CD8-positive, alpha-beta T cell (primary cell): ENCODE measurements at places on chromosomes 2 and 18. TPM values are rescaled to one million over a fixed set of nuclear protein-coding genes. Genes with fewer than 3 reads are reported as not detected.
A peak's percentile ranks its signal among the peaks of the same experiment; 100 is the strongest.

DNA sequence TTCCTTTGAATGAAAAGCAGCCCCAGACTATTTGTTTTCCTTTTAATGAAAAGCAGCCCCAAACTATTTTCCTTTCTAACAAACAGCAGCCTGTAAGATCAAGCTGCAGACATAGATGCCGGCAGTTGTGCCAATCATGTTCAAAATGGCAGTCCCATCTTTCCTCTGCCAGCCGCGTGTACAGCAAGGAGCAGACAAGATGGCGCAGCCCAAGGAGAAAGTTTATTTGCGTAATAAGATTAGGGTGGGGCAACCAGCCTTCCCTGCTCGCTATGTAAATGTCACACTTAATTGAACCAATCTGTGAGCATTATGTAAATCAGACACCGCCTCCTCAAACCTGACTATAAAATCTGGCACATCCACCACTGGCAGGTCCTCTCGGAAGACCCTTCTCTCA lies 226.0 kb downstream of the TGIF1 start:
- DNase-seq = no peak

GRCh38 chr2:100268986-100269385 lies 53.3 kb downstream of the LONRF2 start:
- DNase-seq = no peak

GRCh38 chr2:84297155-84297554 lies 161.9 kb downstream of the SUCLG1 start:
- no peak for DNase-seq

The GALNT13 gene
- 0.52 TPM for total RNA-seq

DNA sequence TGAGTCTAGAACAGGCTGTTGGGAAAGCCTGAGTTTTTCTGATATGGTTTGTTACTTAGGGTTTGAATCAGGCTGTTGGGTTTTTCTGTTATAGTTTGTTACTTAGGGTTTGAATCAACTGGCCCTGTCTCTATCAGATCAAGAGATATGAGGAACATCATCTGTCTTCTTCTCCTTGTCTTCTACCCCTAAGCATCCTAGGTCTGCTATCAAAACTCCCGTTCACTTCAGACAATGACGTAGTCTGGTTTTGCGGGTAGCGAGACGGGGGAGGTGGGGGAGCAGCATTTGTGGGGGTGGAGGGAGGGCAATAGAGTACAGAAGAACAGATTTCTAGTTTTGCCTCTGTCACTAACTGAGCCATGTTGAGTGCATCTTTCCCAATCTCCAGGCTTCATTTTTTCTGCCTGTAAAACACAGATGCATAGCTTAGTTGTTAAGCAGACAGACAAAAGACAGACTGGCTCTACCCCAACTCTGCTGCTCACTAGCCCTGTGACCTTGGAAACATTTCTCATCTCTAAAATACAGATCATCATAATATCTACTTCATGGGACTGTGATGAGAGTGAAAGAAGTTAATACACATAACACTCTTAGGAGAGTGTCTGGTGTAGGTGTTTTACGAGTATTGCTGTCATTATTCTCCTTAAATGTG lies 9.1 kb downstream of the TNP1 start:
- DNase-seq = peak; percentile 35

GRCh38 chr2:53848062-53848461 lies 11.7 kb downstream of the GPR75 start:
- no peak for DNase-seq

The MREG gene
- total RNA-seq = 3.6 TPM

DNA sequence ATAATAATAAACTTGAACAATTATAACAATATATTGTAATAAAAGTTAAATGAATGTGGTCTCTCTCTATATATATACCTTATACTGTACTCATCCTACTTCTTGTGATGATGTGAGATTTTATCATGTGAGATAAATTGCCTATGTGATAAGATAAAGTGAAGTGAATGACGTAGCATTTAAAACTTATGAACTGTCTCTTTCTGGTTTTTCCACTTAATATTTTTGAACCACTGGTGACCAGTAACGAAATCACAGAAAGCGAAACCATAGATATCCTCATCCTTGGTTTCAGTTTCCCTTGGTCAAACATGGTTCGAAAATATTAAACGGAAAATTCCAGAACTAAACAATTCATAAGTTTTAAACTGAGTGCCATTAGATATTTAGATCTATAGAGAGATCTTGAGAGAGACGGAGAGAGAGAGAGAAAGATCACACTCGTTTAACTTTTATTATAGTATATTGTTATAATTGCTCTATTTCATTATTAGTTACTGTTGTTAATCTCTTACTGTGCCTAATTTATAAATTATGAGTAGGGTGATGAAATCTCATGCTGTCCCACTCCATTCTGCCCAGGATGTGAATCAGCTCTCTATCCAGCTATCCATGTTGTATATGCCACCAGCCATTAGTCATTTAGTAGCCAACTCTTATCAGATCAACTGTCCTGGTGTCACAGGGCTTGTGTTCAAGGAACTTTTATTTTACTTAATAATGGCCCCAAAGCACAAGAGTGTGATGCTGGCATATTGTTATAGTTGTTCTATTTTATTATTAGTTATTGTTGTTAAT lies 156.8 kb downstream of the THADA start:
- no peak for DNase-seq

DNA sequence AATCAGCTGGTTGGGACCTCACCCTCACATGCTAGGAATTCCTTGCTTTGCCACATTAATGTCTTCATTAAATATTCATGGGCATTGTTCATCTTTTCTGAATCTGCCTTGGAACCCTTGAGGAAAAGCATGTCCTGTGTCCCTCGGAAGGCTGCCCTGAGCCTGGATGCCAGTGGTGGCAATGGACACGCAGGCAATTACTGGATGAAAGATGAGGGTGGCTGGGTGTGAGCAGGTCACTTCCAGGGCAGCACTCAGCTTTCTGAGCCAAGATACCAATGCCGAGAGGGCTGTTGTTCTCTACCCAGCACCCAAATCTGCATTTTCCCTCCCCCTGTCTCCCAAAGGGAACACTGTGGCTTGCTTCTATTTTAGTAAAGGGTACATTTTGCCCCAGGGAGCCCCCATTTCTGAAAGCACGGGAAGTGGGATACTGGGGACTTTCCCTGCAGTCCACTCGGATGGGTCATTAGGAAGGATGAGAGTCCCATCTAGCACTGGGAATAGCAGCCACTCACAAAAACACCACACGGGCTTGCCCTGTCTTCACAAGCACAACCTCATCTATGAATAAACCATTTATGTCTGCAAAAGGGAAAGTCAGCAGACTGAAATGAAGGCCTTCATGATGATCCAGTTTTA lies 234.8 kb downstream of the SOX11 start:
- DNase-seq = no peak

The RAD51AP2 gene
- total RNA-seq = not detected

DNA sequence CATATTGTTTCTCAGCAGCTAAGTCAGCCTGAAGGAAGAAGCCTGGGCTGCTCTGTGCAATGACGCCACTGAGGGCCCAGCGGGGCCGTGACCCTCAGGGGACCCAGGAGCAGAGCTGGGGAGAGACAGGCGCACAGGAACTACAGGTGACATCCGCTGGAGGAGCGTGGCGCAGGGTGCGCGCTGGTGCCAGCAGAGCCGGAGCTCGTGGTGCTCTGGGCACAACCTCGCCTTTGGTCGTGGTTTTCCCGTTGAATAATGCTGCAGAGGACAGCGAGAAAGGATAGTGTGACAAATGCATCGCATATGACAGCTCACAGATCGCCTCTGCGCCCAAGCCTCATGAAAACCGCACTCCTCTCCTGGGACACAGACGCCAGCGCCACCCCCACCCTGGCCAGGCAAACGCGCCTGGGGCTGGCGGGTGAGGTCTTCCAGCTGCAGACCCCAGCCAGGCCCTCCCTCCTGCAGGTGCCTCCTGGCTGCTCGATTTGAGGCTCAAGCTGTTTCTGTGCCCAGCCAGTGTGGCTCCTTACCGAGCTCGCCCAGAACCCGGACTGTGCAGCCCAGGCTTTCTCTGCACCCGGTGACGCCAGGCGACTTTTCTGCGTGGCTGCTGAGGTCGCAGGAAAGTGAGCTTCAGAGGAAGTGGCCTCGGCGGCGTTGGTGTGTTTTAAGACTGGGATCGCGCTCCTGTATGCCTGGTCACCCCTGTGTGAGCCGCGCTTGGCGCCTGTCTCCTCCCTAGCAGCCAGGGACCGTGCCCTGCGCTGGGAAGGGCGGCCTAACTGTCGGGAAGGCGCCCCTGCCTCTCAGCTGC lies 583.1 kb upstream of the HS6ST1 start:
- DNase-seq = no peak

GRCh38 chr2:146817613-146818012 lies 1027.2 kb upstream of the ACVR2A start:
- DNase-seq = no peak

GRCh38 chr2:96801005-96801785 lies 14.9 kb upstream of the CNNM3 start:
- DNase-seq = peak; percentile 81

The CYP1B1 gene
- total RNA-seq = not detected

The IL1RN gene
- not detected for total RNA-seq

DNA sequence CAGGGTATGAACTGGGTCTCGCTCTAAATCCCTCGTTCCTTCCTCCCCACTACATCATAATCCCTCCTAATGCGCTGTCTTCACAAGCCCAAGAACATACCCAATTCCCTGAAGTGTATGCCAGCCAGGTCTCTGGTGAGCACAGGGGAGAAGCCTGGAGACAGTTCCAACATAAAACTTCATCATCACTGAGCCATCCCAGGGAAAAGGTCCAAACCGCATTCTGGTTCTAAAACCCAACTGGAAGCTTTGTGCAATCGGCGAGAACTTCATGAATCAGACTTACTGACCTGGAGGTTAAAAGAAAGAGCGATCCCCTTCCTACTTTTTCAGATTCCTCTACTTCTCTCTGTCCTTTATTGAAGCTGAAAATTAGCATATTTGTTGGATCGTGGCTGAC lies 132.7 kb downstream of the ALPK2 start:
- no peak for DNase-seq

DNA sequence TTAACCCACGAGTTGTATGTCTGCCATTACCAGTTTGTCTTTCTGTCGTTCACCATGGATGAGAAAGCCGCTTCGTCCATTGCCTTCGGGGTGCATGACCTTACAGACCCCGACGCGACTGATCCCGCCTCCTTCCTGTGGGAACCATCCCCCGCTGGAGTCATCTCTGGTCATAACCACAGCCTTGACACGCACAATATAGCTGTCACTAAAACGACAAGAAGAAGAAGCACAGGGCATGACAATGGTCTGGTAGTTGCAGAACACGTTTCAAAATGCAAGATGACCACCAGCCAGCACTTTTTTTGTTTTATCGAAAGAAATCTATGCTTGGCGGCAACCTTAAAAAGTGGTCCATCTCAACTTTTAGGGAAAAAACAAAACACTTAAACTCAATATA lies 87.7 kb downstream of the SPRED2 start:
- no peak for DNase-seq

The GPR75 gene
- total RNA-seq = 2.8 TPM

GRCh38 chr2:241868661-241869081 lies 858 bp upstream of the RTP5 start:
- peak; percentile 45 for DNase-seq

GRCh38 chr2:136129601-136130000 lies 11.7 kb upstream of the CXCR4 start:
- peak; percentile 89 for DNase-seq

The CCL20 gene
- total RNA-seq = 2.3 TPM

GRCh38 chr18:8279781-8280330 lies 329.4 kb upstream of the RAB12 start:
- DNase-seq = no peak

DNA sequence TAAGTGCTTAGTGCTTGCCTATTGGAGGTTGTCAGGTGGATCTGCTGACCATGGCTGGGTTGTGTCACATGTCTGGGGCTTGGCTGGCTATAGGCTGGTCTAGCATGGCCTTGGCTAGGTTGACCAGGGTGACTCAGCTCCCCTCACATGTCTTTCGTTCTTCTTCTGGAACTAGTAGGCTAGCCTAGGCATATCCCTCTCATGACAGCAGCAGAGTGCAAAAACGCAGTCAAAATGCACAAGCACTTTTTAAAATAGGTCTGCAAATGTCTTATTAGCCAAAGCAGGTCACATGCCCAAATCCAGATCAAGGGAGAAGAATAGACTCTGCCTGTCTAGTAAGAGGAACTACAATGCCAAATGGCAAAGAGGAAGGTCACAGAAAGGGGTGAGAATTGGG lies 179.7 kb upstream of the ACVR2A start:
- DNase-seq = no peak

The ERBB4 gene
- not detected for total RNA-seq

The CCDC141 gene
- 28.2 TPM for total RNA-seq

- no peak for DNase-seq
These were observed 292.0 kb downstream of the PRKCE start for GRCh38 chr2:45943219-45944044.

The THSD7B gene
- not detected for total RNA-seq

The ANTXR1 gene
- total RNA-seq = not detected

The B3GNT7 gene
- 3.4 TPM for total RNA-seq
